ENCODE measurements at places on chromosomes 4 and X. TPM values are rescaled to one million over a fixed set of nuclear protein-coding genes. Genes with fewer than 3 reads are reported as not detected.

DNA sequence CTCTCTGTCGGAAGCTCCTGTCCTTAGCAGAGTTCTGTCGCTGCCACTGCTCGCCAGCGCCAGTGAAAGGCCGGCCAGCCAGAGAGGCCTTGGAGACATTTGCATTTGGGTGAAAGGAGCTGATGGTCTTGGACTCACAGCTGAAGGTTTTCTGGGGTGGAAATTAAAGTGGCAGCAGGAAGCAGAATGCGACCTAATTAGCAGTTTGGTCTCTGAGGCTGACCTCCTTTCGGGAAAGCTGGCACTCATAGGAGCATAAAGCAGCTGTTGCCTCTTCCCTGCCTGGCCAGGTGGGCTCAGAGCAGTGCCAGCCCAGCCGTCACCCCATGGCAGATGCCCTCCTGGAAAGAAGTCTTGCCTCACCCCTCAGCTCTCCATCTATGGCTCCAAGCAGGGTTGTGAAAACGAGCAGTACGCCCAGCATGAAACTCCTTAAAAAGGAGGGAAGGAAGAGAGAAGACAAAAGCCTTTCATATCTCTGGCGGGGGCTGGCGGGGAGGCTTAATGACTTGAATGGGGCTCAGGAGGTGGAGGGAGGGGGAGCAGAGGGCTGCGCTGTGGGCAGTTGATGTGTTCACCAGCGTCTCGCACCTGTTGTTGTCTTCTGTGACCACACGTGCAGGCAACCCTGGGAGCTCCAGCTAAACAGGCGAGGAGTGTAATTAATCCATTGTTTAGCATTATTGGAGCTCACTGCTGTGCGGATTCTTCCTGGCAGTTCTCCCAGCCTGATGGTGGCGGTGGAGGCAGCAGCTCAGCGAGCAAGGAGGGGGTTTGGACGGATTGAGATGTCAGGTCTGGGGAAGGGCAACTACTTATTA, 264.0 kb downstream of the MID1IP1 start:
- DNase-seq, result no peak

DNA sequence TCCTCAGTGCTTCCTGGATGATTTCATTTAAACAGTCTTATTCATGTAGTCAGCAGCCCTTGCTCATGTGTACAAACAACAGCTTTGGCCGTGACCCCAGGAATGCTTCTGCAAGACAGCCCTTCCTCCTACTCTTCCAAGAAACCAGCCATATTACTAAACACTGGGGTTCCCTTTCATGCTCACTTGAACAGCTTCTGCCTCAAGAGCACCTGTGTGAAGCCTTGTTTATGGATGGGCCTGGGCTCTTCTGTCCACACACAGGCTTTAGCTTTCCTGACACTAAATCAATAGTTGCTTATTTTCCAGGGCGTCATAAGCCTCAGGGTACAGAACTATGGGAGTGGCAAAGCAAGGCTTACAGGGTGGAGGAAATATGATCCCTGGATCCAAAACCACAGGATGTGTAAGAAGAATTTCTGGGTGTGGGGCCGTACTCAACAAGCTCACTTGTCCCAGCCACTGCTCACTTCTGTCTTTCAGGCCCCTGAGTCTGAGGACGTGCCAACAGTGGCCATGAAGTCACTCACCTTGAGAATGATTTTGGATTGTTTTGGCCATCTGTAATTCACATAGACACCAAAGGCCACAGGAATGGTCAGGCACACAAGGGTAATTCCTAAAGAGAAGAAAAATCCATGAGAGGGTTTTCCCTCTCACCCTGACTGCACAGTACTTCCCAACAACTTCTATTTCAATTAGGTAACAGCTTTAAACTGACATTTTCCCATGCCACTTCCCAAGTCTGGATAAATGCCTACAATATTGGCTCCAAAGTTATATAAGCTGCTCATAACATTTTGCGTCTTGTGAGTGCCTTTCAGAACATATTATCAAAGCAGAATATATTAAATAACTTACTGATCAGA, 17.7 kb downstream of the SLC10A6 start:
- DNase-seq, result no peak

AGA gene
- 16.7 TPM for total RNA-seq

DCAF4L1 gene
- 0.38 TPM for total RNA-seq

- DNase-seq, result no peak
These were observed 119.9 kb downstream of the FBXW7 start for GRCh38 chr4:152415980-152416379.

GRCh38 chr4:148573296-148573695, 131.1 kb upstream of the NR3C2 start:
- no peak for DNase-seq

GRCh38 chr4:40515037-40515397, 114.6 kb downstream of the RBM47 start:
- no peak for DNase-seq

BMPR1B gene
- total RNA-seq, result not detected

DNA sequence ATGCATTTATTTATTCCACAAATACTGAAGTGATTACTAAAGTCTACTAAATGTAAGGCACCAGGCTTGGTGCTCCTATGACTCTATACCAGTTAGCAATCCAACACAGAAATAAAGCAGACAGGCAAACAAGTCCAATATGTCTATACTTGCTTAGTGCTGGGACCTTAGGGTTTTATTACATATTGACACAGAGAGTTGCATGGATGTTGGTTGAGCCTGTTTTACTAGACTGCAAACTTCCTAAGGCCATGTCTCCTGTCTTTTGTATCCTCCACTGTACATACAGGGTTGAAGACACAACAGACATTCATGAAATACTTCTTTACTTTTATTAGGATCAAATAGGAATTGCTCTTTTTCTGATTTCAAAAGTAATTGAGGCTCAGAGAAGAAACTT, 69.0 kb downstream of the LNX1 start:
- no peak for DNase-seq

HERC3 gene
- total RNA-seq, result 13.6 TPM

DNA sequence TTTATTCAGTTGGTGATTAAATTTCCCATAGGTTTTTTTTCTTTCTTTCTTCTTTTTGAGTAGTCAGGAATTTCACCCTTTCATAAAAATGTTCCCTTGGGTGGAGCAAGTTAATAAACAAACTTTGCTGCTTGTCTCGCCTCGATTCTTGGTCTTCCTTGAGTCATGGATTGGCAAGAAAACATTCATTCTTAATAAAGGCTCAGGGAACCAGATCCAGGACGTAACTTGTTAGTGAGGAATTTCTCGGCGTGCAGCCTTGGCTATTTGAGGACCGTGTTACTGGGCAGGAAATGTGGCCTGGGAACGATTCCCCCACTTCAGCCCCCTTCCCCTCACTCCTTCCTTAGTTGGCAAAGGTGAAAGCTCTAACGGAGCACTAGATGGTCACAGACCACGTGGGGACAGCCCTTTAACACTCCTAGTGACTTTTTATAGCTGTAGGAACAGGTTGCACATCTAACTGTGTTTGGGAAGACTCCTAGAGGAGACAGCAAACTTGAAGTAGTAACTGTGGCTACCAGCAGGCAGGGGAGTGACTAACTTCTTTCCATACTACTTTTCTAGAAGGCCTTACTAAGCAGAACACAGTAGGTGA, 106.8 kb downstream of the UCHL1 start:
- no peak for DNase-seq

- DNase-seq, result no peak
These were observed 70.0 kb upstream of the MSX1 start for GRCh38 chr4:4789462-4789861.

HEPH gene
- 0.08 TPM for total RNA-seq

DNA sequence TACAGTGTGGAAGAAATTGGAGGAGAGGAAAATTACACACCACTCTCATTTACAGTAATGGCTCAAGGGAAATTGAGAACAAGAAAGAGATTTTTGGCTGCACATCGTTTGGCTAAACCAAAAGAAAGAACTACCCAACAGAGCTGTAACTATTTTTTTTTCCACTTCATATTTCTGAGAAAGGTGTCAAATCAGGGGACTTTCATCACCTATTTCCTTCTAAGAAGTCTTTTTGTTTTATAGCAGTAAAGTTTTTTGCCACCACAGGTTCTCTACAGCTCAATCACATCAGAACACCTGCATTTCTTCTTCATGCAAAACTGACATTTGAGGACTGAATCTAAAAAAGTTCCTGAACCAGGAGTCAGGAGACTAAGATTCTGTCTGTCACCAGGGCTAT, 57.5 kb upstream of the TNIP3 start:
- no peak for DNase-seq

All from activated T-cell treated with anti-CD3 and anti-CD28 coated beads, Interleukin-2, amount 50 U/mL, for 4 hours (primary cell).